ENCODE measurements at places on chromosomes 2 and 18.

- no peak for DNase-seq
Observed at GRCh38 chr18:11464129-11464528, 145.3 kb upstream of the SLC35G4 start.

DNA sequence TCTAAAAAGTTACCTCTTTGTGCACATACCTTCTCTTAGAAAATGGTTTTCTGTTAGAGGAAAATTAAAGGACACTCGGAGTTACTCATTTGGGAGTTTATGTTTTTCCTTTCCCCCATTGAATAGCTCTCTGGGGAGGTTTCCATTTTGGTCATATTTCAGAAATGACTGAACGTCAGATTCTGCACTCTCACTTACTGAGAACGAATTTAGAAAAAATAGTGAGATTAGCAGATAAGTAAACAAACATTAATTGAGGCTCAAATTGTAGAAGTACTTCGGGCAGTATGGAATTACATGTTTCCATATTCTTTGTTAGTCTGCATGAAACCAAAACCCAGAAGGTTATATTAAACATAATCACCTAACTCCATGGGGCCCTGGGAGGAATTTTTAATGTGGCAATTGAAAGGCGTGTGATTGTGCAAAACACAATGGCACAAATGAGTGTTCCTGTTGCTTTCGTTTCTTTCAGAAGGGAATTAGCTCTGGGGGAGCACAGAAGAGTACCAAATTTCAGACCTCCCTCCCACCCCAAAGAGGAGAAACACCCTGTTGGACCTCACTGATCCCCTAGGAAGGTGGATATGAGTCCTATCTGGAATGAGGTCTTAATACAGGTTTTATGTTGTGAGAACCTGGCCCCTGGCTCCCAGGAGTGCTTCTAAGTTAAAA, 212.3 kb downstream of the BCL2 start:
- no peak for DNase-seq

DNA sequence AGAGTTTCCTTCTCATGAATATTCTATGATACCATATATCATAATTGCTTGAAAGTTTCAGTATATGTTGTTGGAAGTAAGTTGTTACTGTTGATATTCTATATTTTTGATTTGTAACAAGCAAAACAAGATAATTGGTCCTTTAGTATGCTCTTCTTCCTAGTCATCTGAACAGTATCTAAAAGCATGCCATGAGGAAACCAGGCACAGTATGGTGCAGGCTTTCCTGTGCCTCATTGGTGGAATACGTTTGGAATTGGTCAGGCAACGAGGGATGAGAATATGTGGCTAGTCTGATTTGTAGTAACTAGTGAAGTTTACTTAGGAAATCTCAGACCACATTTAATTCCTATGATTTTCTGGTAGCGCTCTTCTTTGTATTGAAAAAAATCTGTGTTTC, 22.8 kb downstream of the ASXL3 start:
- no peak for DNase-seq

- DNase-seq = no peak
Observed at GRCh38 chr2:191049728-191050639, 36.0 kb upstream of the STAT1 start.

DNA sequence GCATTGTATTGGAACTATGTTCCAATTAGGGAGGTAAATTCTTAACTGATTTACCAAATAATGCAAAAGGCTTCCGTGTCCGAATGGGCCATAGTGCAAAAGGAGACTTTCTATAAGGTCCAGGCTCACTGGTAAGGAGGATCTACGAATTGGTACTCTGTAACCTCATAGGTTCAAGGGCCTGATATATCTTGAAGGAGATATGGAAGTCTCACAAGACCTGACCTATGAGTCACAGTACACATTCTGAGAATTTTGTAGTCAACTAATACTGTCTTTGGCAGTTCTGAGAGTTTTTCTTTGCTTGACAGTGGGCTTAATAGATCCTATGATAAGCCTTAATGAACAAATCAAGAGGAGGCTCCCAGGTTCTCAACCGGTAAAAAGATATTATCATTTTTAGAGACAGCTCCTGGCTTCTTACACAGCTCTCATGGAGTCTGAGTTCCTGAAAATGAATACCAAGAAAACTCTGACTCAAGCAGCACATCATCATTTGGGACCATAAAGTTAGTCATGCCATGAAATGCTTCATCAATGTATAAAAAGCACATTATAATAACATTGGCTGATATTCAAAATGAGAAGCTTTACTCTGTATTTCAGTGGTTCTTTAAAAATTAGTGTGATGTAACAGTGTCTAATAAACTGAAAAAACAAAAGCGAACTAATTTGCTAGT, 1275.2 kb upstream of the CRIM1 start:
- no peak for DNase-seq
